Left lung (tissue), 14 donors: ENCODE measurements at places on chromosomes 13 and 19. TPM values are rescaled to one million over a fixed set of nuclear protein-coding genes. Genes with fewer than 3 reads are reported as not detected.

DNA sequence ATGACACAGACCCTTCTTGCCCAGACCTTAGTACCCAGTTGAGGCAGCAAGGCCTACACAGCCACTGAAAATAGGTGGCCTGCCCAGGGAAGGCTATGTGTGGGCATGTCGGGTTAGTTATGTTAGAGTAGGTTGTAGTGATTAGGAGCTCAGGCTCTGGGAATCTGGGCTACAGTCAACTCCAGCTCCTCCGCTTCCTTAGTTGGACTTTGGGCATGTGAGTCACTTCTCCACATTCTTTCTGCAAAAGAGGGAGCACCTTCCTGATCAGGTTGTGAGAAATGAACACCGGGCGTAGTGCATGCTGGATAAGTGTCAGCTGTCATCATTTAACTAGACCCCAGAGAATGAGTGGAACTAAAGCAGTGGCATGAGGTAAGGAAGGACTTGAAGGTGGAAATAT is 64.8 kb downstream of the ARHGAP35 start:
- peaks cover 34% of the 10 kb centered on the region for H3K4me1 ChIP-seq
- no peak overlapping the region for H3K4me3 ChIP-seq
- H3K36me3 ChIP-seq = no peaks in the 10 kb centered on the region
- no peak for DNase-seq

GRCh38 chr13:46721054-46721453 is 75.9 kb downstream of the ESD start:
- no peak overlapping the region for H3K4me3 ChIP-seq
- no peaks in the 10 kb centered on the region for H3K36me3 ChIP-seq
- H3K27me3 ChIP-seq = no peaks in the 10 kb centered on the region
- no peaks in the 10 kb centered on the region for H3K4me1 ChIP-seq

- peak overlapping the region; percentile 95 for H3K27ac ChIP-seq
- DNase-seq = no peak
- H3K4me1 ChIP-seq = peaks cover 9% of the 10 kb centered on the region
- peak overlapping the region; percentile 78 for H3K4me3 ChIP-seq
Measured at GRCh38 chr19:58519087-58519354, 589 bp downstream of the ZBTB45 start.

GRCh38 chr19:49567861-49568441 is 12.4 kb downstream of the NOSIP start:
- no peaks in the 10 kb centered on the region for H3K27me3 ChIP-seq
- no peaks in the 10 kb centered on the region for H3K36me3 ChIP-seq
- no peak for DNase-seq
- no peak overlapping the region for H3K4me3 ChIP-seq
- no peaks in the 10 kb centered on the region for H3K4me1 ChIP-seq

DNA sequence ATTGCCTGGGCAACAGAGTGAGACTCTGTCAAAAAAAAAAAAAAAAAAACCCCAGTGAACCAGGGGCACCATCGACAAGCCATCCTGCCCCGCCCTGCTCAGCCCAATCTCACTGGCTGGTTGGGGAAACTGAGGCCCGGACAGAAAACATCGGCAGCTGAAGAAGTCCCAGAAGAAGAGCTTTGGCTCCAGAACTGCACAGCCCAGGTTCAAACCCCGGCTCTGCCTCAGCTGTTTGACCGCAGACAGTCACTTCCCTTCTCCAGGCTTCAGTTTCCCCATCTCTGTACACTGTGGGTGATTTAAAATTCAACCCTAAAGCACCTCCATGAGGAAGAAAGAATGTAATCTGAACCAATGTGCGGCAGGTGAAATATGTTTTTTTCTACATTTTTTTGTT is 9.4 kb upstream of the SEMA6B start:
- H3K36me3 ChIP-seq = no peaks in the 10 kb centered on the region
- no peaks in the 10 kb centered on the region for H3K4me1 ChIP-seq
- DNase-seq = no peak

DNA sequence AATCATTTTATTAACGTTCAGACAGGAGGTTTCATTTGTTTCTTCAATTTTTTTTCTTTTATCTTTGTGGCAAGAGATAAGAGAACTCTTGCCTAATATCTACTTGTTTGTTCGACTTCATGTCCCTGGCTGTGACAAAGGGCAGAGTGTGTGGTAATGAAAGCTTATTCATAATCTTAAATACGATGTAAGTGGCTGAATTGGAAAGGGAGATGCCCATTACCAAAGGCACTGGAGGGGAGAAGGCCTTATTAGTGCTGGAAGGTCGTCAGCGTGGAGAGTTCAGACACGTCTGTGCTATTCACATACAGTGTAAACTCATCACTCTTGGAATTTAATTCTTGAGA is 54.0 kb downstream of the RFC3 start:
- H3K27ac ChIP-seq = no peak overlapping the region
- no peak overlapping the region for H3K4me3 ChIP-seq
- no peaks in the 10 kb centered on the region for H3K36me3 ChIP-seq
- H3K4me1 ChIP-seq = no peaks in the 10 kb centered on the region

GRCh38 chr13:35987572-35988513 is 143.3 kb downstream of the DCLK1 start:
- H3K4me3 ChIP-seq = no peak overlapping the region
- H3K4me1 ChIP-seq = no peaks in the 10 kb centered on the region
- H3K27ac ChIP-seq = no peak overlapping the region
- H3K27me3 ChIP-seq = no peaks in the 10 kb centered on the region
- H3K36me3 ChIP-seq = no peaks in the 10 kb centered on the region

DNA sequence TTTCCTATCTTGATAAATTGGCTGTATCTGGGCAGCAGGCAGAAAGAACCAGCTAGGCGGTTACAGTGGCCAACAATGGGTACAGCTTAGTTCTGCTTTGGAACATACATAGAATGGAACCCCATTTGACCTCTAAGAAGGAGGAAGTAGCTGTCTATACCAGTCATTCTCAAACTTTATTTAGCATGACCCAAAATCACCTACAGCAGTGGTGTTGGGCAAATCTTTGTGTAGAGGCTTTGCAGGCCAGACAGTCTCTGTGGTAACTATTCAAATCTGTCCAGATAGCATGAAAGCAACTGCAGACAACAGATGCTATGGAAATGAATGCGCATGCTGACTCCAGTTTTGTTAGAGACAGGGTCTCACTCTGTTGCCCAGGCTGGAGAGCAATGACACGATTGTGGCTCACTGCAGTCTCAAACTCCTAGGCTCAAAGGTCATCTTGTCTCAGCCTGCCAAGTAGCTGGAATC is 12.0 kb upstream of the KCNC3 start:
- peak; percentile 30 for DNase-seq
- H3K4me3 ChIP-seq = no peak overlapping the region
- H3K4me1 ChIP-seq = no peaks in the 10 kb centered on the region
- no peak overlapping the region for H3K27ac ChIP-seq

- peaks cover 57% of the 10 kb centered on the region for H3K36me3 ChIP-seq
- no peak overlapping the region for H3K4me3 ChIP-seq
- no peak for DNase-seq
- no peaks in the 10 kb centered on the region for H3K27me3 ChIP-seq
- peaks cover 4% of the 10 kb centered on the region for H3K4me1 ChIP-seq
- H3K27ac ChIP-seq = no peak overlapping the region
Measured at GRCh38 chr19:32916969-32917615, 47.5 kb upstream of the SLC7A9 start.

GRCh38 chr19:5253406-5254110 is 87.1 kb downstream of the PTPRS start:
- no peaks in the 10 kb centered on the region for H3K27me3 ChIP-seq
- no peak for DNase-seq
- no peak overlapping the region for H3K4me3 ChIP-seq
- no peaks in the 10 kb centered on the region for H3K4me1 ChIP-seq

DNA sequence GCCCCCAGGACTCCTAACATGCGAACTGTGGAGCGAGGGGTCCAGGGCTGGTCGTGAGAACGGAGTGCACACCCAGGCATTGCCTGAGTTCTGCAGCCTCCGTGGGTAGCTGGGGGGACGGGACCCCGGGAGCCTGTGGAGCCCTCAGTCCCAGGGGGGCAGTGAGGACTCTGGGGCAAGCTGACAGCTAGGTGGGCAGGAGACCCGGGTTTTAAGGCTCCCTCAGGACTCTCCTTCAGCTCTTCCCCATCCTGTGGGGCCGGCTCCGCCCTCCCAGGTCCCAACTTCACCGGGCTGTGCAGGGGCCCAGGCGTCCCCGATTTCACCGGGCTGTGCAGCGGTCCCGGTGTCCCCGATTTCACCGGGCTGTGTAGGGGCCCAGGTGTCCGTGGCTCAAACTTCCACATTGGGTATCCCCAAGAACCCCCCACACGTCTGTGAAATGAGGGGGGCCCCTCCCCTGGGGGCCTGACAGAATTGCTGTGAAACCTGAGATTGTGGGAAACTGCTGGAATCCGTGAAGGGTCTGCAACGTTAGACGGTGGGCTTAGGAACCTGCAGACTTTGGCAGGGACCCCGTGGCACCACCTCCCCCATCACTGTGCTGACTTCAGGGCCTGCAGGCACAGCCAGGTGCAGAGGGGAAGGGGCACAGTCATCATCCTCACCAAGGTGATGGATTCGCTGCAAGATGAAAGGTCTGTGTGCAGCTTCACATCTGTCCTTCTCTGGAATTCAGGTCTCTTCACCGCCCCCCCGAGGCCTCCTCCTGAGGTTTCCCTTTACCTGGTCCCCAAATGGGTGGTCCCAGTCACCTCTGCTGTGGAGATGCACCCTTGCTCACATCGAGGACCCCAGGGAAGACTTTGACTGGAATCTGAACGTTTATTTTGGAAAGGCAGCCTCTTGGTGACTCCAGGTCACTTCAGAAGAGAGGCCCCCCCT is 73.2 kb upstream of the MCF2L start:
- no peak for DNase-seq
- H3K4me3 ChIP-seq = no peak overlapping the region
- H3K27ac ChIP-seq = no peak overlapping the region
- no peaks in the 10 kb centered on the region for H3K36me3 ChIP-seq
- peaks cover 32% of the 10 kb centered on the region for H3K4me1 ChIP-seq
- peaks cover 12% of the 10 kb centered on the region for H3K27me3 ChIP-seq

GRCh38 chr13:49532593-49532992 is 36.8 kb downstream of the PHF11 start:
- no peak for DNase-seq
- no peaks in the 10 kb centered on the region for H3K36me3 ChIP-seq
- no peak overlapping the region for H3K4me3 ChIP-seq
- H3K4me1 ChIP-seq = no peaks in the 10 kb centered on the region
- no peaks in the 10 kb centered on the region for H3K27me3 ChIP-seq

DNA sequence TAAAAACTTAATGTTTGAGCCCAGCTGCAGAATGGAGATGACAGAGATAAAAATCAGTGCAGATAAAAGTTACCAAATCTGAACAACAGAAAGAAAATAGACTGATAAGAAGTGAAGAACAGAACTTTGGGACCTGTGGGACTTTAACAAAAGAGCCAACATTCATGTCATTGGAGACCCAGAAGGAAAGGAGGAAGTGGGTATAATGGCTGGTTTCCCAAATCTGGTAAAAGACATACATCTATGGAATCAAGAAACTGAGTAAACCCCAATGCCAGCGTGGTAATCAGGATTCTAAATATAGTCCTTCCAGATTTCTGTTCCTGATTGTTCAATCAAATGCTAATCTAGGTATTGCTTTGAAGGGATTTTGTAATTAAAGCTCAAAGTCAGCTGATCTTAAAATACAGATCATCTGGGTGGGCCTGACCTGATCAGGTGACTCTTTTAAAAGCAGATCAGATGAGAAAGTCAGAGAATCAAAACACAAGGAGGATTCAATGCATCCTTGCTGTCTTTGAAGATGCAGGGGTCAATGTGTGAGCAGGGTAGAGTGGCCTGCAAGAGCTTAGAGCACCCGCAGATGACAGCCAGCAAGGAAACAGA is 25.3 kb upstream of the CEACAM20 start:
- H3K27me3 ChIP-seq = no peaks in the 10 kb centered on the region
- H3K36me3 ChIP-seq = no peaks in the 10 kb centered on the region
- H3K27ac ChIP-seq = no peak overlapping the region
- no peaks in the 10 kb centered on the region for H3K4me1 ChIP-seq

DNA sequence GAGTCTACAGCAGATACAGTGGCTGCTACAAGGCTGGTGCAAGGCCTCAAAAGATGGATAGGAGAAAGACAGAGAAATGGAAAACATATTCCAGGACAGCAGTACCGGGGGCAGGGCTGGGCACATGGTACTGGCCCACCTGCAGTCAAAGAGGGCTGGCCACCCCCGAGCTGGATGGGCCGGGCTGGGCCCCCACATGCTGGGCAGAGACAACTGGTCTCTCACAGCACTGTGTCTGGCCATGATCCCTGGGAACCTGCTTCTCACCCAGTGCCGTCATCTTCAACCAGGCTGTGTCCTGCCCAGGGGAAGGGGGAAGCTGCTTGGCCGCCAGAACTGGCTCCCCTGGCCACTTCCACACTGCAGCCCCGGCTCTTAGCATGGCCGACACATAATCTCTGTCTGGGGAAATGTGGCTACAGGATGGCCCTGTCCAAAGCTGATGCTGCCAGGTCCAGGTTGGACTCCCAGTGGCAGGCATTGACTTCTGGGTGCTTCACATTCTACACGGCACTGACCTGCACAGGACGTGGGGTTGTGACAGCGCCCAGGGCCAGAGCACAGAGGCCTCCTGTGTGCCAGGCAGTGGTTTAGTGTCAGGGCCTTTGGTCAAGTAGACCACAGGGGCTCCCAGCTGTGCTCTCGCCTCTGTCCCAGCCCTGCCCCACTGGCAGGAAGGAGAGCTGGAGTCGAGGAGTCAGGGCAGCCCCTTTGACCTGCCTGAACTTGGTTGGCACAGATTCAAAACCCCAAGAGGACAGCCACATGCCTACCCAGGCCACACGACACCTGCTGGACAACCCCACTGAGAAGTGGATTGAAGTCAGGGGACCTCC is 21.7 kb downstream of the PEPD start:
- H3K27ac ChIP-seq = no peak overlapping the region
- H3K36me3 ChIP-seq = peaks cover 44% of the 10 kb centered on the region
- no peaks in the 10 kb centered on the region for H3K4me1 ChIP-seq
- H3K4me3 ChIP-seq = no peak overlapping the region
- no peaks in the 10 kb centered on the region for H3K27me3 ChIP-seq

DNA sequence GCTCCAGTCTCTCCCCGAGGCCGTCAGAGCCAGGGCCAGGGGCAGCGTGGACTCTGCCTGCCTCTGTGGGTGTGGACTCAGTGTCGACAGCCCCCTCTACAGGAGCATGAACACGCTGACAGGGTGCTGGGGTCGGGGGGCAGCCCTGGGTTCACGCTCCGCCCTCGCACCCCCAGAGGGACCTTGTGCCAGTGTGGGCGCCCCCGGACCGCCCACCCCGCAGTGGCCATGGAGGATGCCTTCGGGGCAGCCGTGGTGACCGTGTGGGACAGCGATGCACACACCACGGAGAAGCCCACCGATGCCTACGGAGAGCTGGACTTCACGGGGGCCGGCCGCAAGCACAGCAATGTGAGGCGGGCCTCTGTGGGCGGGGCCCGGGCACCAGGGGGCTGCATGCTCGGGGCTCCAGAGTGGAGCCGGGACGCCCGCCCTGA is 8.3 kb downstream of the TRPM4 start:
- H3K36me3 ChIP-seq = no peaks in the 10 kb centered on the region
- peak overlapping the region; percentile 51 for H3K27ac ChIP-seq
- DNase-seq = no peak
- no peaks in the 10 kb centered on the region for H3K4me1 ChIP-seq

GRCh38 chr19:15213715-15214381 is 13.1 kb upstream of the NOTCH3 start:
- no peak for DNase-seq
- H3K4me3 ChIP-seq = no peak overlapping the region
- no peak overlapping the region for H3K27ac ChIP-seq
- no peaks in the 10 kb centered on the region for H3K27me3 ChIP-seq
- no peaks in the 10 kb centered on the region for H3K36me3 ChIP-seq
- H3K4me1 ChIP-seq = peaks cover 45% of the 10 kb centered on the region

Gene CD79A
- 2.1 TPM for total RNA-seq

Gene LIPE
- 4.0 TPM for total RNA-seq

Gene IZUMO4
- 5.2 TPM for total RNA-seq

Gene TMEM59L
- 4.9 TPM for total RNA-seq

Gene CEACAM4
- 13.7 TPM for total RNA-seq
